ENCODE measurements at places on chromosomes 16 and 17.

GRCh38 chr17:63519116-63519881, 3.9 kb upstream of the KCNH6 start:
- DNase-seq = no peak

DNA sequence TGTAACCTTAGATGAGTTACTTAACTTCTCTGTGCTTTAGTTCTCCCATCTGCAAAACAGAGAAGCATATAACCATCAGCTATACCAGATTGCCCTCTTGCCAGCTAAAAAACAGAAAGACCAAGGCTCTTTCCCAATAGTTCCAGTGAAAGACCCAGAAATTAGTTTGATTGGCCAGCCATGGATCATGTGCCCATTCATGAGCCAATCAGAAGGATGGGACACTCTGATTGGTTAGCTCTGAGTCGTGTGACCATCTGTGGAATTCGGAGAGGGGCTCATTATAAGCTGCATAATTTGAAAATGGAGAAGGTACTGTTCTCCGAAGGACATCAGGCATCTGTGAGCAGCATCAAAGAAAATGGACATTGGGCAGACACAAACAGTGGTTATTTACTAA, 155.2 kb downstream of the ABCC12 start:
- DNase-seq = no peak

GRCh38 chr17:32141258-32141657, 1.0 kb upstream of the RHOT1 start:
- DNase-seq = peak; percentile 72

DNA sequence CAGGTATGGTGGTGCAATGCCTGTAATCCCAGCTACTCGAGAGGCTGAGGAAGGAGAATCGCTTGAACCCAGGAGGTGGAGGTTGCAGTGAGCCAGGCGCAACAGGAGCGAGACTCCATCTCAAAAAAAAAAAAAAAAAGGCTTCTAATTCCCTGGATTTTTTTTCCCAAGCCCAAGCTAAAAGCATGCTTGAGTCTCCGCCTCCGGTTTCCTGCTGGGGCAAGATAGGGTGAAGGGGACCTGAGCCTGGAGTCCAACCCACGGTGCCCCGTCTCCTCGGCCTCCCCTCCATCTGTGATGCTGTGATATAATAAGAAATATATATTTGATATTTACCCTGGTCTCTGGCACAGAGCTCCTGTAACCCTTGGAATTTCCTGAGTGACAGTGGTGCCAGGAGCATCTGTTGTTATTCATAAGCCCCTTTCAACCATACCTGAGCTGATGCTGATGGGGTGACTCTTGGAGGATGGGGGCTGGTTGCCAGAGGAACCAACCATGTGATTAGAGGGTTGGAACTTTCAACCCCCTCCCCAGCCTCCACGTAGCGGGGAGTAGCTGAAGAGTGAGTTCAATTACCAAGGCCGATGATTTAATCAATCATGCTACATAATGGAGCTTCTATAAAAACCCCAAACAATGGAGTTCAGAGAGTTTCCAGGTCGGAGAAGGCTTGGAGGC, 12.8 kb upstream of the TNK1 start:
- no peak for DNase-seq

GRCh38 chr17:47277921-47278320, 24.3 kb downstream of the ITGB3 start:
- DNase-seq = no peak

GRCh38 chr16:9602189-9602588, 510.7 kb downstream of the HAPSTR1 start:
- DNase-seq = no peak

GRCh38 chr17:72782985-72783701, 309.3 kb downstream of the SLC39A11 start:
- DNase-seq = no peak

GRCh38 chr17:21475571-21475970, 99.4 kb downstream of the KCNJ12 start:
- no peak for DNase-seq

DNA sequence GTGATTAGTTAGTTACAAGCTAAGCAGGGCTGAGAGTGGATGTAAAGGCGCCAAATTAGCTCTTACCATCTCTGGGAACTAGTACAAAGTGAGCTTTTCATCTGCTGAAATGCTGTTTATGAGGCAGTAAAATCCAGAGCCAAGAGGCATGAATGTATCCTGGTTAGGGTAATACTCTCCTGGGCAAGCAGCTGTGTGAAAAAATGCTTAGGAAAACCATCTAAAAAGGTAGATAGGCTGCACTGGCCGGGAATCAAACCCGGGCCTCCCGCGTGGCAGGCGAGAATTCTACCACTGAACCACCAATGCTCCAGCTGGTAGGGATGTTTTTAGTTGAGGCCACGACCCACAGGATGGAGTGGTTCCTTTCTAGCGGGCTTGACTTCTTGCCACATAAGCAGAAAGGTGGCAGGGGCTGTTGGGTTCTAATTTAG, 23.0 kb downstream of the VAC14 start:
- DNase-seq = peak; percentile 43

DNA sequence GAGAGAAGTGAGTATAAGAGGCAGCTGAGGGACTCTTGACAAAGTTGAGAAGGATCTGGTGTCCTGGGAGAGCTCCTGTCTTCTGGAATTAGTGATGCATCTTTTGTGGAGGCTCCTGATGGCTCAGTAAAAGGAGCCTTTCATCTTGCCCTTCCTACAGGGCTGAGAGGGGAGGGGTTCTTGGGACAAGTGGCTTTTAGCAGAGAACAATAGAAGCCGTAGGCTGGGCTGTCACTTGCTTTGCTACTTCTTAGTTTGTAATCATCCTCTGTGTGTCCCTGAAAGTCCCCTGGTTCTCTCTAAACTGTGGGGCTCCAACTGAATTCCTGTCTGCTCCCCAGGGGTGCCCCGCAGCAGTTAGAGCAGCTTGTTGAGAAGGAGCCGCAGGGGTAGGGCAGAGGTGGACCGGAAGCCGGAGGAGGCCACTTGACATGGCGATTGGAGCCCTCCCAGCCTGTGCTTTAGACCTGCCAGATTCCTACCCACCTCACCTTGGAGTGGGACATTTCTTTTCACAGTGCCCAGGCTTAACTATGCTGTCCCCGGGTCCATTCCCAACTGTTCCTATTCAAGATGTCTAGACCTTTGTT, 85.1 kb downstream of the PRKCA start:
- no peak for DNase-seq

GRCh38 chr16:12535535-12536411, 267.9 kb downstream of the CPPED1 start:
- peak; percentile 29 for DNase-seq

GRCh38 chr17:14205992-14206461, 30.6 kb downstream of the CDRT15 start:
- DNase-seq = no peak

DNA sequence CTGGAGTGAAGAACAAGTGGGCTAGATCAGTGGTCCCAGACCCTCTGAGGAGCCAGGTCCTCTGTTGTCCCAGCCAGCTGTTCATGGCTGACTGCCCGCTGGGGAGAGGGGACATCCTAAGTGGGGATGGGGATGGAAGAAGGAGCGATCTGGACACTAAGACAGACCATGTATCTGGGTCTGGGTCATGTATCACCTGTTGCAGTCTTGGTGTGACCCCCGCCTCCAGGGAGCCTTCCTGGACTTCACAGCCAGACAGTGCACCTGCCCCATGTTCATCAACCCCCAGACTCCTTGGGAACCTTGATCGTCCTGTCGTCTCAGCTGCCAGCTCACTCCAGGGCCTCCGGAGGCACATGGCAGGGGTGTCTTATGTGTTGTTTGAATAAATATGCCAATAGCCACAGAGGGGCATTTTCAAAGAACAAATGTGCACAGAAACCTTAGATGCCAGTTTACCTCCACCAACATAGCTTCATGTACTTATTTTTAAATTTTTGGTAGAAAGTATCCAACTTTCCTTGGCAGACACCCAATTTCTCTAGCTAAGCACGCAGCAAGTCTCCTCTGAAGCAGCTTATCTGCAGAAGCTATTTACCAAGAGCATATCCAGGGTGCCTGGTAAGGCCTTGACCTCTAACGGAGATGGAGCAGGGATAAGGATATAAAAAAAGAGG, 43.2 kb downstream of the CRISPLD2 start:
- no peak for DNase-seq

DNA sequence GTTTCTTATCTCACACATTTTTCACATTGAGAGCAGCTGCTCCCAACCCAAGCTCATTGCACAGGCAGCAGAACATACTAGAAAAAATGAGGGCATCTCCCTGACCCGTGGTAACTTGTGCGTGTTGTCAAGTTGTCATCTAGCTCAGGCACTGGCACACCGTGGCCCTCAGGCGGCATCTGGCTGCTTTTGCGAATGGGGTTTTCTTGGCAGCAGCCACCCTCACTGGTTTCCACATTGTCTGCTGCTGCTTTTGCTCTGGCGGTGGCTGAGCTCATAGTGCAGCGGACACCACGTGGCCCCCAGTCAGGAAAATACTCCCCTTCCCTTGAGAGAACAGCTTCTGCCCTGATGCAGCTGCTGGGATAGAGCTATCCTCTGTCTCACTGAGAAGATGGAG, 9.4 kb upstream of the TEDC2 start:
- no peak for DNase-seq

- DNase-seq = peak; percentile 87
Measured at GRCh38 chr17:17723354-17724261, 42.4 kb downstream of the RAI1 start.

DNA sequence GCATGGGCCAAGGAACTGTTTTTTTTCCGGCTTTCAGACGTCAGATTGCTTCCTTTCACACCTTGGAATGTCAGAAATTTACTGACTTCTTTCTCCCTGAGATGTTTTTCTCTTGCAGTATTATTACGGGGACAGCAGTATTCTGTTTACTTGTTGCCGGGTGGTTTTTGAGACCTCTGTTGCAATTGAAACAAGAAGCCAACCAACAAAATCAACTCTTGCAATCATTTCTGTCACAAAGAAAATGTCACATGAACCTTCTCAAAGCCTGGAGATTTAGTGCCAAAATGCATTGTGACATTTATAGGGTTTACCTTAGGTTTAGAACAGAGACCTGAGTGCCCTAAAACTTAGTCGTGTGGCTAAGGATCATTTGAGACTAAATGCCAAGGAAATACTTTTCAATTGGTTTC, 174.3 kb downstream of the MAP2K6 start:
- no peak for DNase-seq

DNA sequence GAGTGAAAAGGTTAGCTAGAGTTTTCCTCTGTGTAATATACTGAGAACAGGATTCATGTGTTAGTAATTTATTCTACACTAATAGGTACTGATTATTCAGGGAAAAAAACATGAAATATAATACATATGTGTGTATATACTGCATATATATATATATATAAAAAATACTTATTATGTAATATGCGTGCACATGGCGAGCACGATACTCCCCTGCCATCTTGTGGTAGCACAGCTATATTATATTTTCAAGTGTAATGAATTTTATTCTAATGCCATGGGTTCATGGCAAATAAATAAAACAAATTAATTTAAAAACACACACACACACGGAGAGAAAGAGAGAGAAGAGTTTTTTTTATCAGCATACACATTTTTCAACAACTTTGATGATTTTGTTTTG, 460.6 kb downstream of the KCNJ2 start:
- DNase-seq = no peak

GRCh38 chr16:84320511-84320910, 25.8 kb downstream of the WFDC1 start:
- no peak for DNase-seq
